ENCODE measurements at places on chromosomes 7 and 10.

GRCh38 chr10:3354174-3354900, 181.8 kb upstream of the PITRM1 start:
- no peak for DNase-seq

DNA sequence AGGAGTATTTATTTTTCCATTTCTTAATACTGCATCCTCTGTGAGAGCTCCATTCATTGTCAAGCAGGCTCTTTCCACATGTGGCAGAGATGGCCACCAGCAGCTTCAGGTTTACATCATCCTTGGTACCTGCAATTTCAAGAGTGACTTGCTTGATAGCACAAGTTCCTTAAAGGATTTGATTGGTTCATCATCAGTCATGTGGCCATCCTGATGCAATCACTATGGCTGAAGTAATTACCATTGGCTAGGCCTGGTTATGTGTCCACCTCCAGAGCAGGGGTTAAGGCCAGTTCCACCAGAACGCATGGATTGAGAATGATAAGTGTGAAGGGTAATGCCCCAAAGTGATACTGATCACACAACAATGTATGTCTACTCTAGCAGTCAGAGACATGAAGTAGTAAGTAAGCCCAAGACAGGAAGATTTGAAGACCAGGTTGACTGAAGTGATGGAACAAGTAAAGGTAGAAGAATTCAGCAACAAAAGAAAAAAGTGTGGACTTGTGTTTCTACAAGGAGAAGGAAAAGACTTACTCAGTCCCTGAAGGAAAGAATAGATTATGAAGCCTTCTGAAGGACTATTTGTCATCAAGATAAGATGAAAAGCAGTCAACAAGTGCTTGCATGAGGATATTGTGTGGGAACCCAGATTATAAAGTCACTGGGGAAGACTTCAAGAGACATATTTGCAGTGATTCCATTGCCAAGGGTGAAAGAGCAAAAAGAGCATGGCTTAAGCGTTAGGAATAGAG, 26.4 kb upstream of the PRKAR2B start:
- DNase-seq = no peak

GRCh38 chr10:116163333-116164131, 109.5 kb downstream of the GFRA1 start:
- DNase-seq = no peak

GRCh38 chr10:129514568-129515451, 47.8 kb downstream of the MGMT start:
- DNase-seq = no peak

DNA sequence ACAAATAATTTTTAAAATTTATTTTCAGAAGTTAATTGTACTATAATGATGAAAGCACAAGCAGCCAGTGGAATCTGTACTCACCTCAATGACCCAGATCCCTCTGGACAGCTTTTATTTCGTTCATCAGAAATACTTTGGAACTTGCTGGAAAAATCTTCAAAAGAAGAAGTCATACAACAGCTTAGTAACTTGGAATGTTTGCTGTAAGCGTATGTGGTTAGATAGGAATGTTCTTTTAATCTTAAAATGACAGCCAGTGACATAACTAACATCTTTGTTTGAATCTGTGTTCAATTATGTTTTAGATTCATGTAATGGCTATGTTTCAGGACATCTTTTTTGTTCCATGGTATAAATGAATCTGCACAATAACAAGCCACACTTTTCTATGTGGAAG, 26.8 kb downstream of the CFAP69 start:
- no peak for DNase-seq

DNA sequence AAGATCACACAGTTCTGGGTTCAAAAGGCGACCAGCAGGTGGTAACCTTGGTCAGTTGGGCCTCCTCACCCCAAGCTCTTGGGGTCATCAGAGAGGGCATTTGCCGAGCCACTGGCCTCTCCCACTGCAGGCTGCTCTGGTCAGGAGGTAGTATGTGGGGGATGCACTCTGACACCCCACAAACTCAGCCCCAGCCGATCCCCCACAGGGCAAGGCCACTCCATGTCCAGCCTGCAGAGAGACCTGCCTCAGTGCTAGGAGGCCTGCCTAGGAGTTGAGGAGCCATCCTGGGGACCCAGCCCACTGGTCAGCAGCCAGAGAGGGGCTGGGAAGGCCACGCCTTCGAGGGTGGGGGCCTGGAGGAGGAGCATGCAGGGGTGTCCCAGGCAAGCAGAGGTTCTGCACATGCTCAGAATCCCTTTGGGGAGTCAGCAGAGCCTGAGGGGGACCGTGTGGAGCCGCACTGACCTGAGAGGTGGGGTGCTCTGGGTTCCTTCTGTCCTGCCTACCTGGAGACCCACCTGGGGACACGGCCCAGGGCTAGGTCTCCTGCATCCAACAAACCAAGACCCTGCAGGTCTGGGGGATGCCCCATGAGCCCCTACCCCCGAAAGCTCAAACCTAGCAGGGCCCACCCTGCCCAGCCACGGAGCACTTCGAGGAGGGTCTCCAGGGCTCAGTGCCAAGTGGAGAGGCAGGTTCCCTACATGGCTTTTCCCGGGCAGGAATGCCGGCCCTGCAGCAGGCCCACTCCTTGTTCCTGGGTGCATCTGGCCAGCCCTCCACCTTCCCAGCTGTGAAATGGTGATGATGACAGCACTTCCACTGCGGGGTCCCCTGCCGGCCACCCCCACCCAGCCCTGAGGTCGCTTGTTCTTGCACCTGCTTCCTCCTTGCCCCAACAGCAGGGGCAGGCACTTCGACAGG, 58.5 kb downstream of the RASGEF1A start:
- DNase-seq = no peak

DNA sequence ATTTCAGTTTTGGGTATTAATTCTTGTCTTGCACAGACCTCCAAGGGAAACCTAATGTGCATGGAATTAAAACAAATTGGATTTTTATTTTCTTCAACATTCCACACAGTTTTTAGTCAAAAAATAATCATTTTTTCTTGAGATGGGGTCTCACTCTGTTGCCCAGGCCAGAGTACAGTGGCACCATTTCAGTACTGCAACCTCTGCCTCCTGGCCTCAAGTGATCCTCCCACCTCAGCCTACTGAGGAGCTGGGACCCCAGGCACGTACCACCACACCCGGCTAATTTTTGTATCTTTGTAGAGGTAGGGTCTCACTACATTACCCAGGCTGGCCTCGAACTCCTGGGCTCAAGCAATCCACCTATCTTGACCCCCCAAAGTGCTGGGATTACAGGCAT, 4.9 kb downstream of the BAIAP2L1 start:
- no peak for DNase-seq

- no peak for DNase-seq
Observed at GRCh38 chr7:92402920-92403759, 44.1 kb upstream of the GATAD1 start.

- no peak for DNase-seq
Observed at GRCh38 chr7:120302190-120302589, 29.2 kb downstream of the KCND2 start.

GRCh38 chr10:3623746-3624145, 161.3 kb downstream of the KLF6 start:
- DNase-seq = no peak

DNA sequence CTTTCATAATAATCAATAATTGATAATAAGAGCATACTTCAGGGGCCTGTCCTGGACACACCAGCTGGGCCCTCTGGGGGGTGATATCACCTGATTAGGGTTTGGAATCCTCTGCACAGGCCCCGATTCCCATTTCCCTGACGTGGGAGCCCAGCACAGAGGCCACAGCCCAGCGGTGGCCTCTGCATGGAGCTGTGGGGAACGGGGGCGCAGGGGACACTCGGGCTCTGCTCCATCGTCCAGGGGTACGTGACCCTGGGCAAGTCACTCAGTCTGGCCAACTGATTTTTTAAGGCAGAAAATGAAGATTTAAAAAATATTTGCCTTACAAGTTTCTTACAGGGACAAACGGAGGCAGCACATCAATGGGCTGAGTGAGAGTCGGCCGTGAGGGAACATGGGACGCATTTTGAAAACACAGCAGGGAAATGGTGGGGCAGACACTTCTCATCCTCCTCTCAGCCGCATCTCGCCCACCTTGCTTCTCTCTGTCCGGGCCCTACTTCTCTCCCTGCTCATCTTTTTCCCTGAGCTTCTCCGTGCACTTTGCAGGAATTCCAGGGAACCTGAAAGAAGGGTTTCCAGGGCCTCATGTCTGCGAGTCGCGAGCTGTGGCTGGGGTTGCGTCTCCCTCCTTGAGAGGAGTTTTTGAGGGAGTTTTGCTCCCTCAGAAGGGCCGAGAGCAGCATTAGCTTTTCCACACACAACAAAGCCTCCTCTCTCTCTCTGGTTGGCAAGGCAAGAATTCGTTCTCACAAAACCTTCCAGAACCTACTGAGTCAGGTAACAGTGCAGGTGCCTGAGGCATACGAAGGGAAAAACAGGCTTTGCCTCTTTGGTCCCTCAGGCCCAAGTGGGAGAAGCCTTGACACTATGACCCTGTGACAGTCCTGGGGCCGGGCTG, 312.0 kb downstream of the WDR37 start:
- no peak for DNase-seq

GRCh38 chr7:101590663-101591435, 38.2 kb downstream of the MYL10 start:
- DNase-seq = no peak

DNA sequence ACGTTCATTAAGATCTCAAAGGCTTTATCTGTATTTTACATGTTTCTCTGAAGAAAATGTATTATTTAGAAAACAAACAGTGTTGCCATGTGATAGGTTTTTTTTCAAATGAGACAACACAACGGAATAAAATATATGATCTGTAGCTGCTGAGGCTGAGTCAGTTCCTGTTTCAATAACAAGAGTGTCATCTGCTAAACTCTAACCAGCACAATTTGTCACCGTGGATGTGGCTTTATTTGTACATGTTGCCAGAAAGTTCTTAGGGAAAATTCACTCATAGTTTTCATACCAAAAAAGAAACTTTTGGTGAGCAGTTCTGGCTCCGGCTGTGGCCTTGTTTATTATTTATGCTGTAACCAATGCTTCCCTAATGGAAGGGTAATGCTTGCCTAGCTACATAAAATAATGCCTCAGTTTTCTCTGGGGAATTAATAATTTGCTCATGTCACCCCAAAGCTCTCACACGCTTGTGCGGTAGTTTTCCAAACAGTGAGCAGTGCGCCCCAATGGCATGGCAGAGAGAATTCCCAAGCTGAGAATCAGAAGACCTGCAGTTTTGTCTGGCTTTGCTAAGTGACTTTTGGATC, 20.3 kb upstream of the KLF6 start:
- peak; percentile 51 for DNase-seq

DNA sequence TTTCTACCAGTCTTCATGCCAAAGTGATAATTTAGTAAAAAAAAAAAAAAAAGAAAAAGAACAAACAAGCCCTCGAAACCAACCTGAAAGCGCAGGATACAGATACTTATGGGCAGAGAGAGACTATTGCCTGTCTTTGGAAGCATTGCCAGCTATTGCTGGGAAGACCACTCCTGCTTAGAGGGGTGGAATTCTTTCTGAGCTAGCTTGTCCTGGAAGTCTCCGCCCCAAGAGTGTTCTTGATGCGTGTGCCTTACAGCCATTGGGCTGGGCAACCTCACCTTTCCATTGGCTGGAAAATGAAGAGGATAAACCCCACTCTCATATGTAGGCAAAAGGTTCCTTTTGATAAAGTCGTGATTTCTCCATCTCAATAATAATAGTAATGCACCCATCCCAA, 19.9 kb upstream of the INSYN2A start:
- no peak for DNase-seq

DNA sequence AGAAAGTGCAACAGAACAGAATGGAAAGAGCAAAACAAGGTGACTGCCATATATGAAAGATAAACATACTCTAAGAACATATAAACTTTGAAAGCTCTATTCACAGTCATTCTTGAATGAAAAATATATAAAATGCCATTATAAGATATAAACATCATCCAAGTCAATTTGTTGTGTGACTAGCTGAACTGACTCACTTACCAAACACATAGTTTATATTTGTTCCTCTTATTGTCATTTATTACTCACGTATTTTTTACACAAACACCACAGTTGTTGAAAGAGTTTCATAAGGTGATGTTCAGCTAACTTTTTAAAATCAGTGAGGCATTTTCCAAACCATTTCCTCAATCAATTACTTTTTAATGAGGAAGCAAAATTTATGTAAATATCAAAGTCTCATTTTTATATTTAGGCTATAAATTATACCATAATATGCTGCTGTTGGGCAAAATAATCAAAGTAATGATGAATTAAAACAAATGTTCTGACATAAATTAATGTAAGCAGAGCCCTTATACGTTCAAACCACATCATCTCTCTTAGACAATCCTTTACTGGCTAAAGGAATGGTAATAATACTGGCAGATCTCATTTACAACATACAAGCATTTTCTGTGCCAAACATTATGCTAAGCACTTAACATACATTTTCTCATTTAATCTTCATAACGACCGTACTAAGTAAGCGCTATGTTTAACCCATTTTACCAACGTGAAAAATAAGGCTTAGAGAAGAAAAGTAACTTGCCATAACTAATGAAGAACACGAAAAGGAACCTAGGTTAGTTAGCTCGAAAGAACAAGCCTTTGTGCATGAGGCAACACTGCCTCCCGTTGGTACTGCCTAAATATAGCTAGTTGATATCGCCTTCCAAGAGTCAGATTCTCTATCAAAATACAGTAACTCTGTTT, 7.3 kb downstream of the LRRN3 start:
- DNase-seq = peak; percentile 15

DNA sequence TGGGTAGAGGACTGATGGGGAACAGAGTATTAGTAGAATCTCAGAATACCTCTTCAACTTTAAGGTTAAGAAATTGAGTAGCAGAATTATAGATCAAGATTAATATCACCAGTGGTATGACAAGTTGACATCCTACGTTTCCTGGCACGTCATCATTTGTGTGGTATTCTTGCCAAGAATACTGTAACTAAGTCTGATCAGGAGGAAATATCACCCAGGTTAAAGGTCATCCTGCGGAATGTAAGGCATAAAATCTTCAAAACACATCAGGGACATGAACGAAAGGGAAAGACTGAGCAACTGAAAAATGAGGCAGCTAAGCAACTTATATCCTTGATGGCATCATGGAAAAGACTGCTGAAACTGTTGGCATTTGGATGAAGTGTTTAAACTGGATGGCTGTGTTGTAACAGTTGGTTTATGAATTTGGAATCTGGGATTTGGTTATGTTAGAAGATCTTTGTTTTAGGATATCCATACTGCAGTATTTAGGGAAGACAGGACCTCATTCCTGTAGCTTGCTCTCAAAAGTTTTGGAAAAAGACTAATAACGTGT, 86.1 kb downstream of the TRIM24 start:
- DNase-seq = no peak

GRCh38 chr10:77756319-77757232, 119.0 kb upstream of the KCNMA1 start:
- no peak for DNase-seq

GRCh38 chr7:107816011-107816566, 13.1 kb upstream of the SLC26A3 start:
- DNase-seq = no peak

DNA sequence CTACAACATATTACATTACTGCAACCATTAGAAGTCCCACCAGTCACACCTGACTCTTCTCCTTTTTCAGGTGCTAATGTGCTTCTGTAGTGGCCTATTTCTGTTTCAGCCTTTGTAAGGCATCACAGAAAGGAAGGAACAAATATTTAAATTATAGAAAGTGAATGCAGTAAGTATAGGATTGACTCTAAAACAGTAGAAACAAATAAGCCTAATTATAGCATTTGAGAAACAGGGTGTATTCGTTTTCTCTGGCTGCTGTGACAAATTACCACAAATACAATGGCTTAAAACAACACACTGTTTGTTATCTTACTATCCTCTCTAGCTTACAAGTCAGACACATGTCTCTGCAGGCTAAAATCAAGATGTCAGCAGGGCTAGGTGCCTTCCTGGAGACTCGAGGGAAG, 69.4 kb downstream of the CCSER2 start:
- no peak for DNase-seq

- DNase-seq = no peak
Observed at GRCh38 chr7:29099896-29100847, 46.2 kb downstream of the CPVL start.

GRCh38 chr7:15832996-15833395, 146.5 kb upstream of the MEOX2 start:
- no peak for DNase-seq

Measured in effector memory CD4-positive, alpha-beta T cell (primary cell).